ENCODE measurements at places on chromosomes 5 and 9. TPM values are rescaled to one million over a fixed set of nuclear protein-coding genes. Genes with fewer than 3 reads are reported as not detected.

DNA sequence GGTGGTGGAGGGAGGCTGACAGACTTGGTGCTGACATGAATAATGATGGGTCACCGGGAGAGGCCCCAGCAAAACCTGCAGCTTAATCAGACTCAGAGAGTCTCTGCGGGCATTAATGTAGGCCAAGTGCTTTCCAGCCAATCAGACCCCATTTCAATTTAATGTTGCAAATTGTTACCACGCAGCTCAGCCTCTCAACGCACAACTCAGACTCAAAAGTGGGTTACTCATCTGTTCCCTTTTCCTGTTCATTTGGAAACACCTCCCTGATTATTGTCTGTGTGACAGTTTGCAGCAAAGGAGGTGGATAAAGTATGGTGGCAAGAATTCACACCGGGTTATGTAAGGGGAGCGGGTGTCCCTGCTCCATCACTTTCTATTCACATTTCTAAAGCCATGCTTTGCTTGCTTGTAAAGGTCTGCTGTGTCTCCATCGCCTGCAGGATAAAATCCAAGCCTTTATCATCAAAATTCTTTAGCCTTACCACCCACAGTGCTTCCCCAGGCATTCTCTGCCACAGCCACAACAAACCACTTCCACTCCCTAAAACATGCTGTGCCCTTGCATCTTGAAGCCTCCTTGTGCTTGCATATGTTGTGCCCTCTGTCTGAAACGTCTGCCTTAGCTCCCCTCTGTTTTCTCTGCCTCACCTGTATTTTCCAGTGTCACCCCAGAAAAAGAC is 156.5 kb downstream of the ASTN2 start:
- no peak for DNase-seq

DNA sequence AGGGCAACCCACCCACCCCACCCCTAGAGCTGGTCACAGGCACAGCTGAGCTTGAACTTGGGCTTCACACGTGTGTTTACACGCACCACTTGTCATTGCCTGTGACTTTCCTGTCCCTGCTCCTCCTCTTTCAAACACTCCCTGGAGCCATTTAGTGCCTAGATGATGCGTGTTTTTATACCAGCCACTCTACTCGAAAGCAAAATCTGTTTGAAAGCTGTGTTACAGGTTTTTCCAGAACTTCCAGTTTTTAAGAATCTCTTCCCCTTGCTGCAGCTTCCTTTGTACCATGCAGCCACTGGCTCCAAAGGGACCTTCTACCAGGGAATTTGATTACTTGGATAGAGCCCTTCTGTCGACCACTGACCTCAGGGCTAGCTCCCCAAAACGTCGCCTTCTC is 78.8 kb upstream of the SPRY4 start:
- DNase-seq, result no peak

DNA sequence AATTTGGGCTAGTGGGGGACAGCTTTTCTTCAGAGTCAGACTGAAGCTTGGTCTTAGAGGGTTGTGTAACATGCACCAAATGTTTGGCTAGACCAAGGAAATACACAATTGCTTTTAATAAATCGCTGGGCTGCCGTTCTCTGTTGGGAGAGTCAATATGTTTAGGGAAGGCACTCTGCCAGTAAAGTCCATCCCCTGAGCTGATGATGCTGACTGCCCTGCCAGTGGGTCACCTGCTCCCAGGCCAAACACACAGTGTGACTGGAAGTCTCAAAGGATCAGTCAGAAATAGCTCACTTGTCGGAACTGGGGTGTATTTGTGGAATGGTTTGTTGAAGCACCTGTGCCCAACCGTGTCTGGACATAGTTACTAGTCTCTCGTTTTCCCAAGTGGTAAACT is 17.9 kb upstream of the ZNF474 start:
- no peak for DNase-seq

DNA sequence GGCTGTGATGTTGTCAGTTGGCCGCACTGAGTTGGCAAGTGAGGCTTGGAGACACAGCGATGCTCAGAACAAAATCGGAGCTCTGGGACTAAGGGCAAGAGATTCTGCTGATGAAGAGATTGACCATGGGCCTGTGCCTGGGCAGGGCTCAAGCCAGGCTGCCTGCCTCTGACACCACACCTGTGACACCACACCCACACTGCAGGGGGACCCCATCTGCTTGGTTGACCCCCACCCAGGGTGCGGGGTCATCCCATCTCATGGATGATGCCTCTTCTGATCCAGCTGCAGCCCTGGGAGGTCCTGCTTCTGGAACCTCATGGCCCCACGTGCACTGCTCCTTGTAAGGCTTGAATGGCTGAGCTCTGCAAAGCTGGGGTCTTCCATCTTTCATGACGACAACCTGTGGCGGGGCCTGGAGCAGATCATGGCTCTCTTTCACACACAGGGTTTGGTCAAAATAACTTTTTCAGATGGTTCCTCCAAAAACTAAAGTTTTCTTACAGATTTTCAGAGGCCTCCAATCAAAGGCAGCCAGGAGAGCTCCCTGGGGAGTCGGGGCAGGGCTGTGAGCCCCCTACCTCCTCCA is 185.2 kb downstream of the GADD45G start:
- peak; percentile 31 for DNase-seq

DNA sequence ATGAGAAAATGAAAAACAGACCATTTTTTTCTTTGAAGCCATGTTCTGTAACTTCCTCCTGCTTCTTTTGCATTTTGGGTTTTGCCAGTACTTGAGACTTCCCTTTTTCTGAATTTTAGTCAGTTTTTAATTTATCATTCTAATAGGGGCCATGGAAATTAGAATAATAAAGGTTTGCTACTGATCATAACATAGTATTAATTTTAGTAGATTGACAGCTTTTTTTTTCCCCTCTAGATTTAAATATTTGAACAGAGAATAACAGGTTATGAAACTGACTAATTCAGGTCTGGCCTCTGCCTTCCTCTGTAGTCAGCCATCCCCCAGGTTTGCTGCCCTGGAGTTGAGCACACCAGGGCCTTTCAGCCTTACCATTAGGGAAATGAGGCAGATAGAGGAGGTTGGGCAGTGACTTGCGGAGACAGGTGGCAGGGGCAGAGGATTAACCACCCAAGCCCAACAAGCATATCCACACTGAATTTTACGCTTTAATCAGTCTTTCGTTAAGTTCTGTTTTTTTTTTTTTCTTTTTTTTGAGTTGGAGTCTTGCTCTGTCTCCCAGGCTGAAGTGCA is 80.1 kb upstream of the TNFAIP8 start:
- DNase-seq, result no peak

- no peak for DNase-seq
These were observed 485.7 kb upstream of the TUSC1 start for GRCh38 chr9:26163931-26164330.

DNA sequence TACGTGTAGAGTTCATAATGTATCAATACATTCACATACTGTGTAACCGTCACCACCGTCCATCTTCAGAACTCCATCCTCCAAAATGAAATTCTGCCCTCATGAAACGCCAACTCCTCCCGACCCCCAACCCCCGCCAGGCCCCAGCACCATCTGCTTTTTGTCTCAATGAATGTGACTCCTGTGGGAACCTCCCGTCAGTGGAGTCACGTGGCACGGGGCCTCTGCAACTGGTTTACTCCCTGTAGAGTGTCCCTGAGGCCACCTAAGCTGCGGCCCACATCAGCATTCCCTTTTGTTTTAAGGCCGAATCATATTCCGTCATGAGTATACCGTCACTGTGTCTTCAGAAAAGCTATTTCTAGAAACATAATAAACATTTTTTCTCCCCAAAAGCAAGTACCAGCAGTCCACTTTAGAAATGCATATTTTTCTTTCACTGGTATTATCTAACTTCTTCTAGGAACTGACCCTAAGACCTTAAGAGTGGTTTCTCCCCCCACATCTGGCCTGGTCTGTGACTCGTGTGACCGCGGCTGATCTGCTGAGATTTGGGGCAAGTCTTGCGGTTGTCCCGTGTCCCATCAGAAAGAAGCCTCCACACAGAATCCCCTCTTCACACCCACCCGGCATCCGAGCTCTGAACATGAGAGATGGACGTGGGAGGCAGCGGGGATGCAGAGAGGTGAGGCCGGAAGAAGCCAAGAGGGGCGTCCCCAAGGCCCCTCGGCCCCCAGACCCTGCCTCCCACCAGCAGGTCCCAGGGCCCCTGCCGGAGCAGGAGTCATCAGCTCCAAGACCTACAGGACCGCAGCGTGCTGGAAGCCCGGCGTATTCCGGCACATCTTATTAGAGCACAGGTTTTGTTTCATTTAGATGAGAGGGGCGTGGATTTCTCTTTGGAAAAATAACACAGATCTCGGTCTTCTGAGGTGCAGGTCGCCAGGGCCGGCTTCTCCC is 38.3 kb downstream of the SLC6A3 start:
- DNase-seq, result no peak

DNA sequence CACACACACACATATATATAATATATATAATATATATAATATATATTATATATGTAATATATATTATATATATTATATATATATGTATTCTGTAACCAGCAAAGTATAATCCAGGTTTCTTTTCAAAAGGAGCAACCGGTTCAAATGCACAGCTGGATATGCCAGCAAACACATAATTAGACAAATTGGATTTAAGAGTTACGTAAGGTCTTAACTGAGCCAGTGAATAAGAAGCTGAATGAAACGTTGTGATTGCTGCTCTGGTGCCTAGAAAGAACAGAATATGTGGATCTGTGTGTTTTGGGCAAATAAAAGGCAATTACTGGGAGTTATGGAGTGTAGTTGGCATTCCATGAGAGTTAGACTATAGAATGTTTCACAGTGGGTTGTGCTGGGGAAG is 178.1 kb downstream of the SLF1 start:
- DNase-seq, result no peak

GRCh38 chr9:98660541-98660940 is 48.2 kb downstream of the GABBR2 start:
- no peak for DNase-seq

GRCh38 chr5:74578356-74579044 is 62.0 kb downstream of the ENC1 start:
- no peak for DNase-seq

- DNase-seq, result no peak
These were observed 324.4 kb downstream of the PDE4D start for GRCh38 chr5:59569158-59569557.

DNA sequence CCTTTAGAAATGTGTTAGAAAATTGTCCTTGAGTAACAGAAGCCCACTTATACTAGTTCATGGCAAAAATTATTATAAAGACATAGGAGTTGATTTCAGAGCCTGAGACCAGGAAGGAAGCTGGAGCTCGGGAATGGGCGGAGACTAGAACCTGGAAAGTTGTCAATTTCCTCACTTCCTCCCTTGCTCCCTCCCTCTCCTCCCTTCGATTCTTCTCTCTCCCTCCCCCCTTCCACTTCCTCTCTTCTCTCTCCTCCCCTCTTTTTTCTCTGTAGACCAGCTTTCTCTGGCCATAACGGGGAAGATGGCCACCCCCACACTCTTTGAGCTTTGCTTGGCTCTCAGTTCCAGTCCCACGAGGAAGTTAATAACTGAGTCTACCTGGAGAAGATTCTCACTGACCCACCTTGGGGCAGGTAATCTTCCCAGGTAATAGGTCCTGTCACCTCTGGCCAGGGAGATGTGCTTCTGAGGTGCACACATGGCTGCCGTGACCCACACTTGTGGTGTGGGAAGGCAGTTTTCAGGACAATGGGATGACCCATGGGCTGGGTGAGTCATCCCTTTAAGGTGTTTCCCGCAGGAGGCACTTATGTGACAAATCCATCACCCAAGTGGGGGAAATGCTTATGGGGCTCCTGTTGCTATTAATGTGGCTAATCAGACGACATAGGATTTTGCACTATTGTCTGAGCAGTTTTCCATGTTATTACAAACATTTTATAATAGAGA is 78.7 kb downstream of the HSPA4 start:
- DNase-seq, result no peak

DNA sequence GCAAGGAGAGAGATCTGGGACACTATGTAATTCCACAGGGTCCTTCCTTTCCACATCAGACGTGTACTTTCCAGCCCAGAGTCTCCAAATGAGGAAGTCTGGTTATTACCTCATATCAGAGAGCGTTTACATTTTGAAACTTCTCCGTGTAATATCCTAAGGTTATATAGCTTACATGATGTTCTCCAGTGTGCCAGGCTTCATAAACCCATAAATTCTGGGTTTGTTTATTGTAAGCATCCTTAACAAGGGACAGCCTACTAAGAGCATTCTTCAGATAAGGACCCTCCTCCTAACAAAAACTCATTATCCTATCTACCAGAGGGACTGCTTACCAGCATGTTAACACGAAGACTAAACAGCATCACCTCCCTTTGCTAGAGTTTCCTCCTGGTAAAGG is 17.9 kb downstream of the SRFBP1 start:
- no peak for DNase-seq

DNA sequence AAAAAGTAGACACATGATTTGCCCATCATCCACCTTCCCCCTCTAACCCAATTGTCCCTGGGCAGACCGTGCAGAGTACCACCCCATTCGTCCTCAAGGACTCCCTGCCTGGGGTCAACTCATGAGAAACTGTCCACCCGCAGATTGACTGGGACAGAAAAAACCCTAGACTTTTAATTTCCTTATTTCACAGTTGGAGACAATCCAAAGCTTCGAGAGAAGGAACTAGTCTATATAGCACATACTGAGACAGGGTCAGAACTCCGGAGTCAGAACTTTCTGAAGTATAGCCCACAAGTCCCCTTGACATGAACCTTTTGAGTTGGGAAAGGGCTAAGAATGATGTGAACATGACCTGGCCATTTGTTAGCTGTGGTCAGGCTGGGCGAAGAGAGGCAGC is 7.5 kb upstream of the GPX3 start:
- DNase-seq, result no peak

DNA sequence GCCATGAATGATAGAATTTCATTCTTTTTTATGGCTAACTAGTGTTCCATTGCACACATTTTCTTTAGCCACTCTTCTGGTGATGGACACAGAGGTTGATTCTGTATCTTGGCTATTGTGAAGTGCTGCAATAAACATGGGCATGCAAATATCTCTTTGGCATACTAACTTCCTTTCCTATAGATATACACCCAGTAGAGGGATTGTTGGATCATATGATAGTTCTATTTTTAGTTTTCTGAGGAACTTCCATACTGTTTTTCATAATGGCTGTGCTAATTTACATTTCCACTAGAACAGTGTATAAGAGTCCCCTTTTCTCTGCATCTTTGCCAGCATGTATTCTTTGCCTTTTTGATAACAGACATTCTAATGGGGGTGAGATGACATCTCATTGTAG is 50.4 kb upstream of the CDK5RAP2 start:
- DNase-seq, result no peak

Gene SPINK7
- not detected for total RNA-seq

Gene CATSPER3
- total RNA-seq, result 0.51 TPM

Gene BNC2
- total RNA-seq, result not detected

Gene HTR4
- not detected for total RNA-seq

Gene FSTL4
- not detected for total RNA-seq

Gene SHROOM1
- total RNA-seq, result 2.3 TPM

Gene PCDHGA6
- total RNA-seq, result 0.08 TPM

Gene ANP32B
- 315 TPM for total RNA-seq

Gene DDX4
- not detected for total RNA-seq
